GDM1 (cell line): ENCODE measurements at places on chromosomes 11 and 22.
A peak's percentile ranks its signal among the peaks of the same experiment; 100 is the strongest.

- no peak for DNase-seq
Observed at GRCh38 chr22:22474733-22475132, 33.8 kb downstream of the ZNF280B start.

DNA sequence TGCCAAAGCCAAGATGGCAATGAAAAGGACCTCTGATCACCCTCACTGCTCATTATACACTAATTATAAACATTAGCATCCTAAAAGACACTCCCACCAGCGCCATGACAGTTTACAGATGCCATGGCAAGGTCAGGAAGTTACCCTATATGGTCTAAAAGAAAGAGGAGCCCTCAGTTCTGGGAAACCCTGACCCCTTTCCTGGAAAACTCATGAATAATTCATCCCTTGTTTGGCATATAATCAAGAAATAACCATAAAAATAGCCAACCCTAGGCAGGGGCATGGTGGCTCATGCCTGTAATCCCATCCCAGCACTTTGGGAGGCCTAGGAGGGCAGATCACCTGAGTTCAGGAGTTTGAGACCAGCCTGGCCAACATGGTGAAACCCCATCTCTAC, 12.7 kb upstream of the CAPN5 start:
- no peak for DNase-seq

- DNase-seq = no peak
Observed at GRCh38 chr11:24793479-24793878, 296.6 kb downstream of the LUZP2 start.

GRCh38 chr11:11553573-11553972, 68.2 kb downstream of the GALNT18 start:
- DNase-seq = no peak

DNA sequence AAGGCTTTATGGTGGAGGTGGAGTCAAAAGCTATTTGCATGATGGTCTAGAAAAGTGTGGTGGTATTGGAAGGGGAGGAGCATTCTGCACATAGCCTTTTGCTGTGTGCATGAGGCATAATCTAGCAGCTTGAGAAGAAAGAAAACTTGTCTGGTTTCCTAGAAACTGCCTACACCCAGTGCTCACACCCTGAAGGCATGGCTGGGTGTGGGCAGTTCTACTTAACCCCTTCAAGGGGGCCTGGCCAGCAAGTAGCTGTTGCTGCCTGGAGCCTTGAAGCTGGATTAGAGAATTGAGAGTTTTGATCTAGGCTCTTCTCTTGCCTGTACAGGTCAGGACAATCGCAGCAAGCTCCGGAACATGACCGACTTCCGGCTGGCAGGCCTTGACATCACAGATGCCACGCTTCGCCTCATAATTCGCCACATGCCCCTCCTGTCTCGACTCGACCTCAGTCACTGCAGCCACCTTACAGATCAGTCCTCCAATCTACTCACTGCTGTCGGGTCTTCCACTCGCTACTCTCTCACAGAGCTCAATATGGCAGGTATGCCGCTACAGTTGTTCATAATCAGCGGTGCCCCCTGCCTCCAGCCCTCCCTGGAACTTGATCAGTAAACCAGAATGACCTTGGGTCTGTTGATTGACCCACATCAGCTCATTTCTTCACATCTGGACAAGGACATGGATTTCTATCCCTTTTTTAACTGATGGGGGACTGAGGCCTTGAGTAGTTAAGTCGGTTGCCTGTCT, 12.2 kb upstream of the GRK2 start:
- no peak for DNase-seq

DNA sequence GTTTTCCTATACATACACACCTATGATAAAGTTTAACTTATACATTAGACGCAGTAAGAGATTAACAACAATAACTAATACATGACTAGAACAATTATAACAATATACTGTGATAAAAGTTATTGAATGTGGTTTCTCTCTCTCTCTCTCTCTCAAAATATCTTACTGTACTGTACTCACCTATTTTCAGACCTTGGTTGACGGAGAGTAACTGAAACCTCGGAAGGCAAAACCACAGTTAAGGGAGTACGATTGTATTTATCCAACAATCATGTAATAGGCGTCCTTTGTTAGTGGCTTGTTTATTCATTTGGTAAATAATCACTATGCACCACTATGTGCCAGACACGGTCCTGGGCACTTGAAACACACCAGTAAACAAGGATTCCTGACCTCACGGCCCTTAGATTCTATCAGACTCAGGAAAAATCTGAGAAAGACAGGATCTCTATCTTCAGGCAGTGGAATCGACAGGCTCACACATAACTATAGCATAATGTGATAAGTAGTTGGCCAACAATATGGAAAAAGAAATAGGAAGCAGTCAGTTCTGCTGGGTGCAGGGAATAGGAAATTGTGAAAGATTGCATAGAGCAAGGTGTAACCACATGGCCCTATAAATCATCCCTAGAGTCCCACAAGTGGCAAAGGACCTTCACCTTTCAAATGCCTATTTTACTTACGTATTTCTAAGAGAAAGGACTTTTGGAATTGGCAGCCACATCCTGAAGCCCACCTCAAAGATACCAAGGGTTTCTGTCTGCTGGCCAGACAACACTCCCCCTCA, 12.0 kb downstream of the ETS1 start:
- DNase-seq = no peak

DNA sequence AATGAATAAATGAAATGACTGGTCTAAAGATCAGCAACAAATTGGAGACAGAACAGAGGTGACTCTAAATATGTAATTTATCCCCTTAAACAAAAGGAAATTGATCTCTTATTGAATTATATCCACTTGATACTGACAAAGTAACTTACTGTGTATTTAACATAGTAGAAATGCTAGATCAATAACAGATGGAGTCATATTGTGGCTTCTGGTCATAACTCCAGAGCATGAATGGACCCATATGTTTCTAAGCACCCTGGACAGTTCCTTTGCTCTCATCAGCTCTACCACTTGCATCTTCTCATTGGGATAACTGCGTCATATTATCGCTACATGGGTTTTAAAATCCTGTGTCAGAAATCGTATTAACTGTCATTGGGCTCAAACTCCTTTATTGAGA, 222.3 kb downstream of the ETS1 start:
- DNase-seq = peak; percentile 27

DNA sequence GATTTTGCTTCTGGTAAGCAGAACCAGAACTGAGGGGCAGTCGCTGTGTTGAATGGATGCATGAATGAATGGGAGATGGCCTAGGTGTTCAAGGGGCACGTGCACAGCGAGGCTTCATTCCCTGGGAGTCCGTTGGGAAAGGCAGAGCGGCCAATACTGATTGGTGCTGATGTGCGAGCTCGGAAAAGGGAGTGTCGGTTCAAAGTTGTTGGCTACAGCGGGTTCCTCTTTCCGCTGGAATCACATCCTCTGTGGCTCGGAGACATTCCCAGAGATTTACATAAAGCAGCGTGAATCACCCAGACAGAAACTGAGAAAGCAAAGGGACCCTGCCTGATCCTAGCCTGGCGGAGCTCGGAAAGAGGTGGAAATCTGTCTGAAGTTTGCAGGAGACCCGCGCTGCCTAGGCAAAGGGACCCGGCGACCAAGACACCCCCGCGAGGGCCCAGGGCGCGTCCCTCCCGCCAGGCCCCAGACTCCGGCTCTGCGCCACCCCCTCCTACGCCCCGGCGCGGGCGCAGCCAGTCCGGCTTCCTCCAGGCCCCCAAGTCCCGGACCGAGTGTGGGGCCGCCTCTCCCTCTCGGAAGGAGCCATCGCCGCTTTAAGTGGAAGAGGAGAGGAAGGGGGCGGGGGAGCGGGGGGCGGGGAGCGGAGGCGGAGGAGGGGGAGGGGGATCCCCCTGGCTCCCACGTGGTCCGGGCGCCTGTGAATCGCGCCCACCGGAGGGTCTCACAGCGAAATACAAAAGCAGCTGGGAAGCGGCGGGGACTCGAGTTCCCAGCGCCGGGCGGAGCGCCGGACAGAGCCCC, at the start of gene FJX1:
Gene FJX1 (plus strand): TSS at position 774 of the 810 bp plus-strand sequence. CDS start 177 bp downstream, outside the sequence.
- no peak for DNase-seq

DNA sequence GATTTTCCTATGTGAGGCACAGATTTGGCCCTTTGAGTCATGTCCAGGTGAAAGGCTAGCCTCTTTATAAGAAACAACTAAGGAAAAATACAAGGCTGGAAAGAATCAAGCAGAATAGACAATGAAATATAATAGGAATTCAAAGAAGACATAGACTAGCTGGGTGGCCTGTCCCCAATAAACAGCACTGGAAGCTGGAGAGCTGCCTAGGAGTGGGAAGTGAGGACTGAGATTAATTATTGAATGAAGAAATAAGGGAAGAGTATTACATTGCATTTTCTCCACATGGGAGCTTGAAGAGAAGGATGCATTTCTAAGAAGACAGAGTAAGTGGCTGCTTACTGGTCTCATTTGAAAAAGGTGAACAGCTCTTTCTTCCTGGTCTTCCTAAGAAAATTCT, 100.0 kb downstream of the CCDC34 start:
- no peak for DNase-seq

DNA sequence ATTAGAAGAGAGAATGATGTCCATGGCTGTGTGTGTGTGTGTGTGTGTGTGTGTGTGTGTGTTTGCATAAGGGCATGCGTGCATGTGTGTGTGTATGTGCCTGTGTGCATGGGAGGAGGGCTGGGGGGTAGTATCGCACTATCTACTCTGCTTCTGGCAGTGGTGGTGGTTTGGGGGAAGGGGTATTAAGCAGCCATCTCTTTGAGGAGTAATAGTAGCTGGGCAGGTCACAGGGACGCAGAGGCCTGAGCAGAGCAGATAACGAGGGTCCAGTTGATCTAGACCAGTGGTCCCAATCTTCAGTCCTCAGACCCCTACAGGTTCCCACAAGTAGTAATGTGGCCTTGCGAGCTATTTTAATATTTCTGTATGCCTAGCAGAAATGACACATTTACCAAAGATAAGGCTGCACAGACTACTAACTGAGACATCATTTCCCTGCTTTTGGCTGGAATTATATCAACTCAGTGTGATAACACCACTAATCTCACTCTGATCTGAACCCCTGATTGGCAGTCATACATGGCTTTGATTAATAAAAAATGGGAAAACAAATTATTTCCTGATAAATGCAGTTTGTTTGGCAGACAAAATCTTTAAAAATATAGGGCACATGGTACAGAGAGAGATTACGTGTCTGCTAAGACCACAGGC, 354.3 kb downstream of the BUD13 start:
- no peak for DNase-seq
